Renal cortical epithelial cell (primary cell): ENCODE measurements at places on chromosomes 7 and 10.

DNA sequence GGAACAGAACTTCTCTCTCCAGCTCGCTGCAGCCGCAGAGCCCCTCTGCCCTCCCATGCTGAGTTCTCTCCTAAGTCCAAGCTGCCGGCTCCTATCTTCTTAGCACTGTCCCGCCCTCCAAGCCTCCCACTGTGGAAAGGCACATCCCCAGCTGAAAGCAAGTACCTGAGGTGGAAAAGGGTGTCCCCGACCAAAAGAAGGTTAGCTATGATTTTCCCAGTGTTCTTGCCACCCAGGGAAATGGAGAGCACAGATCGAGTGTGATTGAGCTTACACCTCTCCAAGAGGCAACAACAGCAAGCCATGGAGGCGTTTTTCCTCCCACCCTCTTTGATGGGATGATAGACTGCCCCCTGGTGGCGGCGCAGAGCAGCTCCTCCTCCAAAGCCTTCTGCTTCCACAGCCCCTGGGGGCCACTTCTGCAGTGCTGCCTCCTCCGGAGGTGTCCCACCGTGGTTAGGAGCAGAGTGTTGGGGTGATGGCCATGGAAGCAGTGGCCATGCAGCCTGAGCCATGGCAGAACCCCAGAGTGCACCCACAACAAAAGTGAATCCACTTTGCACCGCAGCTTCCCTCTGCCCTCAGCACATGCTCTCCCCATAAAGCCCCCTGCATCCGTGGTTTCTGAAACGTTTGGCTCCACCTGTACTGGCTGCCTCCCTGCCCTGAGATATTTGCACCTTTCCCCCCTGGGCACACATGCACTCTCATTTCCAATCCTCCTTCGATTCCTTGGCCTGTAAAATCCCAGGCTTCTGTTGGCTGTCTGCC is 143.1 kb upstream of the STK17A start:
- DNase-seq = peak; percentile 41

DNA sequence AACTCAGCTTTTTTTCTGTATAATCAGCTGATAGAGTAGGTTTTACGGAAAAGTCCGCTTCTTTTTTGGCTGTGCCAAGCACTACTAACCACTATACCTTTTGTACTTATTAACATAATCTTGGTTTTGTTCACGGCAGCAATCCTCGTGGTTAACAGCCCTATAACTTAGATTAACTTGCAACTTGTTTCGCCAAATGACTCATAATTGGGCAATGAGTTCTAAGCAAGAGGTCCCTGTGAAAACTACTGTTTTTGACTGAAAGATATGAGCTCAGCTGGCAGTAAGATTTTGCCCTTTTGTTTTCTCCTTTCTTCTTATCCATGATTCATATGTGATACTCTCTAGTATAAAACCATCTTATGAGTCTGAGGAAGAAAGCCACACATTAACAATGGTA is 345.0 kb upstream of the PCDH15 start:
- peak; percentile 99 for DNase-seq

GRCh38 chr7:101163279-101164070 is 1.9 kb downstream of the VGF start:
- no peak for DNase-seq

DNA sequence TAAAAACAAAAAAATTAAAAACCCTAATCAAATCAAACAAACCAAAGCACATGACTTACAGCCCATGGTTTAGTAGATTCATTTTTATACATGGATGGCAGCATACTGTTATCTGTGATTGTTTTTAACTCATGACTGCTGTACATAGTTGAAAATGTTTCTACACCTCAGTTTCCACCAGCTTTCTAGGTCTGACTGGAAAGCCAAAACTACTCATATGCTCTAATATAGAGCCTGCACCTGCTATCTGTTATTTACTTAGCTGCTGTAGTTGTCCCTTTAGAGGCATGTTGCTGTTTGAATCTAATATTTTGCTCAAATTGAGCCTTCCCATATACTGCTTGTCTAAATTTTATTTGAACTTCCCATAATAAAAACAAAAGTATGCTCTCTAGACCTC is 289.9 kb upstream of the LRRN3 start:
- no peak for DNase-seq

DNA sequence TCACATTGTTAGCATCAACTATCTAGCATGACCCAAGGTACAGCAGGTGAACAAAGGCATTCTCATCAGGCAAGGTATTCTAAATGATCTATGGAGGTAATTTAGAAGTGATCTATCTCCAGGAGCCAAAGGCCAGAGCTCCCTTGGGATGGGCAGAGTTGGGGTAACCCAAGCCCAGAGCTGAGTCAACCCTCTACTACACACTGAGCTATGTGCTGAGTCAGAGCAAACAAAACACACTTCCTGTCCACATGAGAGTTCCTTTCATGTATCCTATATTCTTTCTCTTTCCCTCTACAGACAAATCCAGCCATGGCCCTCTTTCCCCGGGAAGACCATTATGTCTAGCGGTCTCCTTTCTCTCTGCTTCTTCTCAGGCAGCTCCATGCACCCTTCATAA is 68.2 kb upstream of the AGK start:
- peak; percentile 36 for DNase-seq

GRCh38 chr10:84613336-84614021 is 285.1 kb downstream of the CCSER2 start:
- peak; percentile 12 for DNase-seq

DNA sequence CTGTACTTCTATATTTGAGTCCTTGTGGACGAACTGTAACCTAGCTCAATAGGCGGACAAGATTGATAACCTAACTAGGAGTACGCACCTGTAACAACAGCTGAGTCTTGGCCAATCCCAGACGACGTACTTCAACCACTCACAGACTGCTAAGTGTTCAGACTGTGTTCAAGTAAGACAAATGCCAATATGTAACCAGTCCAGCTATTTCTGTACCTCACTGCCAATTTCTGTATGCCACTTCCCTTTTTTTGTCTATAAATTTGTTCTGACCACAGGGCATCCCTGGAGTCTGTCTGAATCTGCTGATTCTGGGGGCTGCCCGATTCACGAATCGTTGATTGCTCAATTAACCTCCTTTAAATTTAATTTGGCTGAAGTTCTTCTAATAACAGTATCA is 32.2 kb downstream of the HACD1 start:
- no peak for DNase-seq

DNA sequence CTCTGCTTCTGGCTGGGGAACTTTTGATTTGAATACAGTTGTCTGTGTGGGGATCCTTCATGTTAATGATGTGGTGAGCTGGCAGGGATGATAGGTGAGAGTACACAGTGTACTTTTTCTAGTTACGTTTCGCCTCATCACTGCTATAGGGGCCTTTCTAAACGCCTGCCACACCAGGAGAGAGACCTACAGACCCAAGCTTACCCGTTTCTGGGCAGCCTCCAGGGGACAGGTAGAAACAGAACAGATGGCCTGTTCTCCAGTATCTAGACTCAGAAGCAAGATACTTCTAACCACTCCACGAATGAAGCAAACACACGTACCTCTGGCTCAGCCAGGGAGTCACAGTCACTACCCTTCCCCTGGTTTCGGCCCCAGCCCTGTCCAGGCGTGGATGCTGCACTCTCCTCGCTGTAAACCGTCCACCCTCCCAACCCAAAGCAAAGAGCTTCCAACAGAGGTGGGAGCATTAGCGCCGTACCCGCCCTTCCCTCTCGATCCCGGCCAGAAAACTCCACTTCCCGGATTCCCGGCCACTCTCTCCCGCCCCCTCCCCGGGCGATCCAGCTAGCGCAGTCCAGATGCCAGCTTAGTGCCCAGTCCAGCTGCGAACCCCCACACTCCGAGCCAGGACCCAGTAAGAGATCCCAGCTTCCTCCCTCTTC is 1.2 kb downstream of the CCDC6 start:
- DNase-seq = no peak
